Glutamatergic neuron (in vitro differentiated cells): ENCODE measurements at places on chromosomes 13 and 19.

- no peak for DNase-seq
Observed at GRCh38 chr13:38763446-38764381, 76.8 kb downstream of the FREM2 start.

- DNase-seq, result peak; percentile 90
Observed at GRCh38 chr19:42433503-42434260, 6.5 kb upstream of the LIPE start.

- DNase-seq, result no peak
Observed at GRCh38 chr13:100336795-100337516, 248.1 kb downstream of the PCCA start.

DNA sequence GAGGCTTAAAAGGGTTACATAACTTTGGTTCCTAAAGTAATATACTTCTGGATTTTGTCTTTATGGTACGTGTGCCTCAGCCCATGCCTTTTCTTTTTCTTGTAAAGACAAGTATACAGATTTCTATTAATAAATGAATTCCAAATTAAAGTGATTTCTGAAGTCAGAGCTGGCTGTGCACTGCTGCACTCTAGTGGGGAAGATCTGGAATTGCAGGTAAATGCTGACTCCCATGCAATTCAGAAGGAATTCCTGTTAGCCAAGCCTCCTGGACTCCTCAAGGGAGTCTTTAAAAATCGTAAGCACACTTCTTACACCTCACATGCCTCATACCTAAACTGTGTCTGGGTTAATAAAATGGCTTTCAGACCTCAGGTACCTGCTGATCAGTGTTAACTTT is 118.4 kb upstream of the SLC7A1 start:
- DNase-seq, result no peak

DNA sequence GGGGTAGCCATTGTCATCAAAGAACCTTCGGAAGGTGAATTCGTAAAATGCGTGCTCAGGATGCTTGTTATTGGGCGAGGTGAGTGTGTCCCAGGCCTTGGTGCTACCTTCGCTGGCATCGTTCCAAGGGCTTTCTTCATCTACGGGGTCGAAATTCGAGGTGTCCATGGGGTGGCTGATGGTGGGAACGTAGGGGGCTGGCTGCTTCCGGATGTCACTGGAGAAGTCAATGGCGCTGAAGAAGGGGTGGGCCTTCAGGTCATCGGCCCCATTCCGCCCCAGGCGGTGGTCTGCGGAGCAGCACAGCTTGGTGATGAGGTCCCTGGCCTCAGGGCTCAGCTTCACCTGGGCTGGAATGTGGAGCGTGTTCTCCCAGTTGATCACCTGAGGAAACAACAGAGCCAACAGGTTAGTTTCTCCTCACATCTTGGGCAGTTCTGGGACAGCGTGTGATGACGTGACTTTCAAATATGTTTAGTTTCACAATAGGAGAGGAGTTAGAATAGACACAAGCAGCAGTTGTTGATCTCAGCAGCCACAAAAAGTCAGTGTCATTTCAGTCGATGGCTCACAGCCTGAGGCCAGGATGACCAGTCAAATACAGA is 72.5 kb upstream of the XPO4 start:
- no peak for DNase-seq

GRCh38 chr19:3986260-3987041 is 1.2 kb upstream of the EEF2 start:
- DNase-seq, result no peak

- no peak for DNase-seq
Observed at GRCh38 chr19:45098521-45099466, 5.8 kb downstream of the PPP1R37 start.

- no peak for DNase-seq
Observed at GRCh38 chr13:98846986-98847385, 94.5 kb upstream of the SLC15A1 start.

DNA sequence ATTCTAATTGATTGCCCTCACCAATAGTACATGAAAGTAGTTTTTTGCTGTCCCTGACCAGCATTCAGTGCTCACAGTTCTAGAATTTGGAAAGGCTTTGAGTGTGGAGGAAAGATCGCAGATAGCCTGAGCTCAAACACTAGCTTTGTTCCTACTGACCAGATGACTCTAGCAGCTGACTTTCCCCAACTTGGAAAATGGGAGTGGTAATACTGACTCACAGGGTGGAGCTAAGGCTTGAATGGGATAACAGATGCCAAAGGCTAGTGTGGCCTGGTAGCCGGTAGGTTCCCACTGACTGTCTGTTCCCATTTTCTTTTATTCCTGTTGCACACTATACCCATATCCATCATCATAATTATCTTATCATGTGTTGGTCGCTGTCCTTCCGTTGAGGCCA is 3.7 kb downstream of the ZSCAN22 start:
- DNase-seq, result no peak
